ENCODE measurements at places on chromosomes 13 and 19.

DNA sequence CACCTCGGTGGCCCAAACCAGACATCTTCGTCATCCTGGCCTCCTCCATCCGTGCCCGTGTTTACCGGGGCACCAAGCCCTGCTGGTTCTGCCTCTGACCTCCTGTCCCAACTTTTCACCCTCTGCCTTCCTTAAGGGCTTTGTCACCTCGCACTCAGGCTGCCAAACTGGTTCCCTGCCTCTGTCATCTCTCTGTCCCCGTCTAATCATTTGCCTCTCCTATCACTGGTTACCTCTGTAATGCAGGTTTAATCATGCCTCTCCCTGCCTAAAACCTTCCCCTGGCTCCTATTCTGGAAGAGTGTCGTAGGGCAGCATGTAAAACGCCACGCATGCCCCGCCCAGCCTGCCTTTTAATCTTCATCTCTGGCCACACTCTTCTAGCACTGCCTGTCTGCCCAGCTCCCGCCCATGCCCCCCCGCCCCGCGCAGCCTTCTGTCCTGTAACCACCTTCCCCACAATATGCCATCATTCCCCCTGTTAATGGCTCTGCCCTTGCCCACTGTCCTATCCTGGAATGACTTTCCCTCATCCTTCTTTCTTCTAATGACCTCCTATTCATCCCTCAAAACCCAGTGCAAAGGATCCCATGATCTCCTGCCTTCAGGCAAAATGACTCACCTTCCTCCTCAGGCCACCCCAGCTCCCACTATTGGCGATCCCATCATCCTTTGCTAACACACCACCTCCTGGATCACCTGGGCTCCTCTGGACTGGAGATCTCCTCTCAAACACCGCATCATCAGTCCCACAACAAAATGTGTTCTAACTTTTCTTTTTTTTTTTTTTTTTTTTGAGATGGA lies 66.7 kb downstream of the PEX11G start:
- DNase-seq: no peak

DNA sequence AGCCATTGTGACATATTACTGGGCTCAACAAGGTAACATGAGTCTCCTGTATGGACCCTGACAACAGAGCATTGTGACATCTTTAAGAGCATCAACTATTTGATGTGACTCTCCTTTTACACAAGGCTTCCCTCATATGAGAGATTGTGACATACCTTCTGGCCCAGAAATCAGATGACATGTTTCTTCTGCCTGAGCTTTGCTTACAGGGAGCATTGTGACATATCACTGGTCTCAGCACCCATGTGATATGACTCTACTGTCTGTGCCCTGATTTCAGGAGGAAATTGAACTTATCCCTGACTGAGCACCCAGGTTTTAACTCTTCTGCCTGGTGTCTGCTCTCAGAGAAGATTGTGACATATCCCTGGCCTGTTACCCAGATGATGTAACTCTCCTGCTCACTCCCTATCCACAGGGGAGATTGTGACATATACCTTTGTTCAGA lies 15.9 kb upstream of the ZNF681 start:
- no peak for DNase-seq

DNA sequence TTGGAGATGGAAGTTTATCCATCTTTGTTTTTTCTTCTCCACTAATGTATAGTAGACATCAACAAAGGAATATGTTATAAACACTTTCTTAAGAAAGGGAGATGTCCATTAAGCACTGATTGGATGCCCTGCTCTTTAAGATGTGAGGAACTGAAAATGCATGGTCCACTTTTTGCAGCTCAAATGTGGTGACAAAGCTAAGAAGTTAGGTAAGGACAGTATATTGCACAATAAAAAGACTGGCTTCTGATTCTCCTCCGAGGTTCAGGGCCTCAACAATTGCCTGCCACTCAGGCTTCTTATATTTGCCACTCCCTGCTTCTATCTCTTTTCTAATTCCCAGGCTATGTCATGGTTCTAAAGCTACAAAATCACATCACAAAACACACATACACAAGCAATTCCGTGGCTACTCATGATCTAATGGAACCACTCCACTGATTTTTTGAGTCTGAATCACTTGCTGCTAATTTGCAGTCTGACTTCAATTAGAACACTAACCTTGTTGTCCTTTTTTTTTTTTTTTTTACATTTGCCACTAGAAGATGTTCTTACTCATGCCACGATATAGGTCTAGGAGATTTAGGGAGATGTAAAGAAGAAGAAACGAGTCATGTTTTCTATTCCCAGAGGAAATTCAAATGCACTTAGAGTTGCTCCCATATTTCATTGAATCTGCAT lies 29.6 kb upstream of the TNFSF11 start:
- DNase-seq: no peak

DNA sequence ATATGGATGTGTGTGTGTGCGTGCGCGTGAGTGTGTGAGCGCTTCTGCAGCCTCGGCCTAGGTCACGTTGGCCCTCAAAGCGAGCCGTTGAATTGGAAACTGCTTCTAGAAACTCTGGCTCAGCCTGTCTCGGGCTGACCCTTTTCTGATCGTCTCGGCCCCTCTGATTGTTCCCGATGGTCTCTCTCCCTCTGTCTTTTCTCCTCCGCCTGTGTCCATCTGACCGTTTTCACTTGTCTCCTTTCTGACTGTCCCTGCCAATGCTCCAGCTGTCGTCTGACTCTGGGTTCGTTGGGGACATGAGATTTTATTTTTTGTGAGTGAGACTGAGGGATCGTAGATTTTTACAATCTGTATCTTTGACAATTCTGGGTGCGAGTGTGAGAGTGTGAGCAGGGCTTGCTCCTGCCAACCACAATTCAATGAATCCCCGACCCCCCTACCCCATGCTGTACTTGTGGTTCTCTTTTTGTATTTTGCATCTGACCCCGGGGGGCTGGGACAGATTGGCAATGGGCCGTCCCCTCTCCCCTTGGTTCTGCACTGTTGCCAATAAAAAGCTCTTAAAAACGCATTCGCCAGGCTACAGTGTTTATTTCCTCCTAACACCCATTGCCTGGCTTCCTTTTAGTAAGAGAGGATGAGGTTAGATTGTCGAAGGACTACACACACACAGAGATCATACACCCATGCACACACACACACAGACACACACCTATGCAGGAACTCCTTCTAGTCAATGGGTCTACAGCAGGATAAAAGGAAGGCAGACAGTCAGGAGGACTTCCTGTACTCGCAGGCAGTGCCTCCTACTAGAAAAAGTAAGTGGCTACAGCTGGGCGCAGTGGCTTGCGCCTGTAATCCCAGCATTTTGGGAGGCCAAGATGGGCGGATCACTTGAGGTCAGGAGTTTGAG lies 7.1 kb downstream of the FOSB start:
- no peak for DNase-seq

DNA sequence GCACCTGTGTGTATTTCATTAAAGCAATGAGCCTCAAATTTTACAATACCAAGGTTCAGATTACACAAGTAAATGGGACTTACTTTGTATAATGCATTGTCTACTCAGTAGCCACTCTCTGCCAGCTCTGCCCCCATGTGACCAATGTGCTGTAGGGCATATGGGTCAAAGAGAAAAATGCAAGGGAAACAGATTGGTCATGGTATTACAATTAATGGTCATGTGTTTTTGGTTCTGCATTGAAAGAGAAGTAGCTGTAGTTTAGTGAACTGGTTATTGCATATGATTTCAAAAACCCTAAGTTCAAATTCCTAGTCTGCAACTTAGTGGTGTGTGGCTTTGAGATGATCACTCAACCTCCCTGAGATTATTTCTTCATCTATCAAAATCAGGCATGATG lies 545.4 kb downstream of the SUCLA2 start:
- no peak for DNase-seq

DNA sequence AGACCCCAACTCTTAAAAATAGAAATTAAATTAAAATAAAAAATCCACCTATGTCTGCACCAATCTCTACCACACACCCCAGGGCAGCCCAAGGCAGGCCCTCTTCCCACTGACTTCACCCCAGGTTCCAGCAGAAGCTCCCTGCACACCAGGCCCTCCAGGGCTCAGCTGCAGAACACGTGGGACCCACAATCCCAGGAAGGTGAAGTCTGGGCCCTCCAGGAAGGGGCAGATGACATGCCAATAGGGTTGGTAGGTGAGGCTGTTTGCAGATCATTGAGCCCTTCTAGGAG lies 19.2 kb upstream of the VSTM2B start:
- DNase-seq: no peak

DNA sequence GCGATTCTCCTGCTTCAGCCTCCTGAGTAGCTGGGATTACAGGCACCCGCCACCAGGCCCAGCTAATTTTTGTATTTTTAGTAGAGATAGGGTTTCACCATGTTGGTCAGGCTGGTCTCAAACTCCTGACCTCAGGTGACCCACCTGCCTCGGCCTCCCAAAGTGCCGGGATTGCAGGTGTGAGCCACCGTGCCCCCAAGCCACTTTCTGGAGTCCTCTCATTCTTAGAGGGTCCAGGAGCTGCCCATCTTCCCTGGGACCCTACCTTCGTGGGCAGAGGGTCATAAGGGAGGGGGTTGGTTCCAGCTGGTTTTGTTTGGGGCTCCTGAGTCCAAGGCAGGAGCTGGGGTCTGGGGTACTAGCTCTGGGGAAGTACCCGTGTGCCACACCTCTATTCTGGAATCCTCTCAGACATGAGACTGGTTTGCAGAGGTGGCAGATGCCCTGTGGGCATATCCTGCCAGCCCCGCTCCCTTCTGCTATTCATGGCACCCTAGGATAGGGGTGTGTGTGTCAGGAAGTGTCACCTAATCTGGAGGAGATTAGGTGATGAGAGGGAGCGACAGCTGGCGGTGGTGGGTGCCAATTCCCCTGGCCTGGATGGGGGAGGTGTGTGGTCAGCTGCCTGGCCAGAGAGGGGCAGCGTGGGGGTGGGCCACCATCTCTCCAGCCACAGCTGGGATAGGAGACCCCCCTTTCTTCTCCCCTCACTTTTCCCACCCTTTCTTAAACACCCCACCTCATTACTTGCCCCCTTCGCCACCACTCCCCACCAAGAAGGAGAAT lies 2.1 kb downstream of the PRMT1 start:
- no peak for DNase-seq

DNA sequence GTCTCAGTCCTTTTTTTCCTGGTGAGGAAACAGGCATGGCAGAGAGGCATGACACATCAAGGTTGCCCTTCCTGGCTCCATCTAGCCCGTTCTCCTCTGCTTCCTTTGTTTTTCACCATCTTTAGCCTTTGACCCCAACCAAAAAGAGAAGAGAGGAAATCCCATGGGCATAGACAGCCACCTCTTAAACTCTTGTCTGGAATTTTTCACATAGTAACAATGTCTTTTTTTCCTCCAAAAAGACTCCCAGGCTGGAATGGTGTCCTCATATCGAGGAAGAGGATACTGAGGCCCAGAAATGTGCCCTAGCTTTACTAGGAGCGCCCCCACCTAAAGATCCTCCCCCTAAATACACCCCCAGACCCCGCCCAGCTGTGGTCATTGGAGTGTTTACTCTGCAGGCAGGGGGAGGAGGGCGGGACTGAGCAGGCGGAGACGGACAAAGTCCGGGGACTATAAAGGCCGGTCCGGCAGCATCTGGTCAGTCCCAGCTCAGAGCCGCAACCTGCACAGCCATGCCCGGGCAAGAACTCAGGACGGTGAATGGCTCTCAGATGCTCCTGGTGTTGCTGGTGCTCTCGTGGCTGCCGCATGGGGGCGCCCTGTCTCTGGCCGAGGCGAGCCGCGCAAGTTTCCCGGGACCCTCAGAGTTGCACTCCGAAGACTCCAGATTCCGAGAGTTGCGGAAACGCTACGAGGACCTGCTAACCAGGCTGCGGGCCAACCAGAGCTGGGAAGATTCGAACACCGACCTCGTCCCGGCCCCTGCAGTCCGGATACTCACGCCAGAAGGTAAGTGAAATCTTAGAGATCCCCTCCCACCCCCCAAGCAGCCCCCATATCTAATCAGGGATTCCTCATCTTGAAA lies at the start of gene GDF15:
Gene GDF15, plus strand, starts transcription at position 484 of the 868 bp plus-strand sequence. Its CDS starts 32 bp downstream, at position 516.
- DNase-seq: no peak

DNA sequence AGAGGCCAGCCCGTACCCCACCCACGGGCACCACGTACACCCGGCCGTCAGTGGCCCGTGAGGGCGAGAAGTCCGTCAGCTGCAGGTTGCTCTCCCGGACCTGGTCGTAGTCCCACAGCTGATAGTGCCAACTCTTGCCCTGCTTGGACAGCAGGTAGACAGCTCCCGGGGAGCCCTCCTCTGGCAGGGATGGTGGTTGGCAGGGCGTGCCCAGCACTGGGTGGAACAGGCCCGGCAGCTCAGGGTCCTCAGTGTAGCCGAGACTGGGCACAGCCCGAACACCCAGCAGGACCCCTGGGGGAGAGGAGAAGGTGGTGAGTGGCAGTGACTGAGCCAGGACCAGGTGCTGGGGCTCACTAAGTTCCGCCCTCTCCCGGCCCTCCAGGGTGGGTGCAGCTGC lies 7.8 kb downstream of the ACTMAP start:
- DNase-seq: no peak

- DNase-seq: no peak
Observed at GRCh38 chr13:66139701-66140100, 1090.4 kb downstream of the PCDH9 start.

DNA sequence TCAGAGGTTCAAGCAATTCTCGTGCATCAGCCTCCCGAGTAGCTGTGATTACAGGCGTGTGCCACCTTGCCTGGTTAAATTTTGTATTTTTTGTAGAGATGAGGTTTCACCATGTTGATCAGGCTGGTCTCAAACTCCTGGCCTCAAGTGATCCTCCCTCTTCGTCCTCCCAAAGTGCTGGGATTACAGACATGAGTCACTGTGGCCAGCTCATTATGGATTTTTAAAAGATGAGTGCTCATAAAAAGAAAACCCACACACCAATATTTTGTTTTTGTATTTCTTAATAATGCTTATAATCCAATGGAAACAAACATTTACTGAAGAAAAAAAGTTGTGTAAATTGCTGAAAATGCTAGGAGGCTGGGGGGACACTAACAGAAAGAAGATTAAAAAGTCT lies 5.0 kb upstream of the MICU2 start:
- no peak for DNase-seq

GRCh38 chr13:101416181-101417042 lies at the start of gene NALCN:
NALCN (minus strand) TSS chr13:101416508; CDS start chr13:101399126, 17,382 bp downstream.
- no peak for DNase-seq

- no peak for DNase-seq
Observed at GRCh38 chr13:82758044-82758443, 1124.2 kb downstream of the SLITRK1 start.

DNA sequence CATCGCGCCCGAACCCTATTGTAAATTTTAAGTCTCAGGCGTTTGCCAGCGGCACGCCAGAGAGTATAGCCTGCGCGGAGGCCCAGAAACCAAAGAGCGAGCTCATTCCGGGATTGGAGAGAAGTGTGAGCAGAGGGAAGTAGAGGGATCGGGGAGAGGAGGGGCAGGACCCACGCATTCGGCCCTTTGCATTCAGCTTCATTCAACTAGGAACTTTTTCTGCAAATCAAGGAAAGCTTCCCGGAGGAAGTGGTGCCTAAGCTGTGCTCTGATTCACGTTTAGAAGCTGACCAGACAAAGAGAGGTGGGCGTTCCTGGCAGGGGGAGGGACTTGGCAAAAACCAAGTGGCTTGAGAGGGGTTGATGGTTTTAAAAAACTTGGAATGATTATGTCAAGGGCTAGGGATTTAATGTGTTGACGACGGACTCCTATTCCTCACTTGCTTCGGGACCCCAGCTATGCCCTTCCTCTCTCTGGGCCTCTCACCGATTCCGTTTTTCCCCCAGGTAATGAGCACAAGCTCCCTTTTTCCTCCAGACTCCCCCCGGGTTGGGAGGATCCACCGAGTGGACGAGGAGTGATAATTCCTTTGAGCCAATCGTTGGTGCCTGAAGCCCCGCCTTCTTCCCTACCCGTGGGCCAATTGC lies 811 bp upstream of the PRMT1 start:
- DNase-seq: no peak

- no peak for DNase-seq
Observed at GRCh38 chr13:27442797-27443196, 7.6 kb downstream of the MTIF3 start.
